ENCODE measurements at places on chromosomes 2 and 18.
A peak's percentile ranks its signal among the peaks of the same experiment; 100 is the strongest.

DNA sequence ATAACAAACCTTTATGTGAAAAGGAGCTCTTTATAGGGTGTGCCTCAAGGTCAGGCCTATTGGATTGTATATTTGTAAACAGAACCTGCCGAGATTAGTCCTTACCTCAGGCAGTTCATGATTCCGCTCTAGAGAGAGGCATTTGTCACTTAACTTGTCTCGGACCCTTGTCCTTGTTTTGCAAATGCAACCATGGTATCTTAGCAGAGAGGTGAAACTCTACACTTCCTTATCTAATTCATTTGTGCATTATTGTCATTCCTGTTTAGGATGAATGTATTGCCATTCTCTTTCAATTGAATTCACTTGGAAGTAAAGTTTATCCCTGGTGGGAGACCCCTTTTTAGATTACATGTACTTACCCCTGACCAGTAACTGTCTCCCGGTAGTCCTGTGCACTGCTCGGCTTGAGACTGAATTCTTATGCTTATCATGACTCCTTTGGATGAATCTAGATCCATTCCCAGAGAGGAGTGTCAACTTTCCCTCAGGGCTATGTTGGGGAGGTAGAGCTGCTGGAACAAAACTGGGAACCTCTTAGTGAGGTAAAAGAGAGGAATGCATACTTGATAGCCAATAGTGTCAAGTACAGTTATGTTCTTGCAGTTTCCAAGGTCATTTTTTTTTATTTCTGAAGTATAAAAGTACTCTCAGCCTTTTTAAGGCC, 46.6 kb downstream of the SGPP2 start:
- DNase-seq, result no peak

GRCh38 chr2:1233281-1233680, 180.0 kb upstream of the TPO start:
- no peak for DNase-seq

DNA sequence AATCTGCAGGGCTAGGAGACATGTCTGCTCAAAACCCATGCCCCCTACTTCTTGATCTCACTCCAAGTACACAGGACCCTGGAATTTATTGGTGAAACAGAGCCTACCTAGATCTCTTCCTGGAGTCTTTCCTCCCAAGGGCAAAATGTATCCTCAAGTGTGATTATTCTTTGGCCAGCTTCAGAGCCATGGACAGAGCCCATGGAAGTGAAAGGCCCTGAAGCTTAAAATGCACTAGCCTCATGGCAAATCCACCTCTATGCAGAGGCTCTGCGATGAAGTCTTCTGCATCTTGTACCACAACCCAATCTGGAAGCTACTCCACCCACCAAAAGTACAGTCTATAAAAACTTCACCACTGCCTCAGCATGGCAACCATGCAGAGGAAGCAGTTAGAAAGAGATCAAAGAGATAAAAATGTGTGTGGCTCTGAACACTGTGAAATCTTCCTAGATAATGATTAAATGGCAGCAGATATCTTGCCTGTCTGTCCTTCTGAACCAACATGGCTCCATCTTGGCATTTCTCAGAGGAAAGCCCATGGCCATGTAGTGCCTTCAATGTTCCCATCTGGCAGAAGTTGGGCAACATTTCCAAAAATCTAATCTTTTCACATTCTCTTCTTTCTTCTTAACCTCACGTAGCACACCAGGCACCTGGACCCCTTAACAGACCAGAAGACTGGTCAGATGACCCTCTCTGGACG, 142.9 kb upstream of the KLF7 start:
- no peak for DNase-seq

GRCh38 chr2:126777620-126777978, 121.1 kb upstream of the TEX51 start:
- no peak for DNase-seq

DNA sequence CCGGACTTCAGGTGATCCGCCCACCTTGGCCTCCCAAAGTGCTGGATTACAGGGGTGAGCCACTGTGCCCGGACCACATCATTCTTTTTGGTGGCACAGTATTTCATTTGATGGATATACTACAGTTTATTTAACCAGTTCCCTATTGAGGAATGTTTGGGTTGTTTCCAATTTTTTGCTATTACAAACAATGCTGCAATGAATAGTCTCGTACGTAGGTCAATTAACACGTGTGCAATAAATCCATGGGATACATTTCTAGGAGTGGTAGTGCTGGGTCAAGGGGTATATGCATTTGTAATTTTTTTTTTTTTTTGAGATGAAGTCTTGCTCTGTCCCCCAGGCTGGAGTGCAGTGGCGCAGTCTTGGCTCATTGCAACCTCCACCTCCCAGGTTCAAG, 28.4 kb upstream of the XPO1 start:
- no peak for DNase-seq

DNA sequence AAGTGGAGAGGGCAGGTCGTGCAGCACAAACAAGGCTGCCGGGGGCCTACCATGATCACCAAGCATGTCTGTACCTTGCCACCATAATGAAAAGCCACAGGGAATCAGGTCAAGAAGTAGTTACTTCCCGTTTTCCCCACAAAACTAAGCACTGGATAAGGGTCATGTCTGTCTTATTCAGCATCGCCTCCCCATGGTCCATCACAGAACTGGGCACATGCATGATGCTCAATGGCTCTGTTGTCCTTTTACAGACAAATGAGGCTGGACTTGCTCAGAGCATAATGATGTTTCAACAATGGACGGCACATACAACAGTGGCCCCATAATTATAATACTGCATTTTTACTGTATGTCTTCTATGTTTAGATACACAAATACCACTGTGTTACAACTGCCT, 27.5 kb downstream of the REEP1 start:
- DNase-seq, result no peak

DNA sequence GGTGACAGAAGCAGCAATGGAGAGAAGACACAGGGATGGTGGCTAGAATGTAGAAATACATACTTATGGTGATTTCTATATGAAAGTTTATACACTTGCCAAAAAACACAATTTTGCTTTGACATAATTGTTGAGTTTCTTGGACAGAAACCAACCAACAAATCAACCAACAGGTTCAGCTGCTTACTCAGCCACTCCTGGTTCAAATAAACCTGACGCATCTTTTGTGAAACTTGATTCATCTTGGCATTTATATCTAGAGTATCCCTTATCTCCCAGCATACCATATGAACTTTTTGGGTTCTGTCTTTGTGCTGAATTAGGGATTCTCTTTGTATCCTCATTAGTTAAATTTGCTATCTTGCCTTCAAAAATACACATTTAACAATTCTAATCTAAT, 54.1 kb upstream of the ERBB4 start:
- DNase-seq, result no peak

DNA sequence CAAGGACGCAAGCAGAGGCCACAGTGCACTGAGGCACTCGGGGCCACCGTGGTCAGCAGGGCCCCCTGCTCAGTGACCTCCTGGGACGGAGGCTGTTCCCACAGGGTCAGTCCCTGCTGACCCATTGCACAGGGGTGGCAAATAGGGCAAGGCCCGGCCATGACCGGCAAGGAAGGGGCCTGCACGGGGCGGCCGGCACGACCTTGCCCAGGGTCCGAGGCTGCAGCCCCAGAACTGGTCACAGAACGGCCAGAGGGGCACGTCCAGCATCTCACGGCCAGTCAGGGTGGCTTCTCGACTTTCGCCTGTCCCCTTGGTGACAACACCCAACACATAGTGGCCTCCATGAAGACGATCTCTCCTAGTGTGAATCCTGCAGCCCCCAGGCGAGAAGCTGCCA, 27.6 kb upstream of the OTOS start:
- DNase-seq, result no peak

- no peak for DNase-seq
Measured at GRCh38 chr2:142944264-142944663, 66.8 kb downstream of the KYNU start.

DNA sequence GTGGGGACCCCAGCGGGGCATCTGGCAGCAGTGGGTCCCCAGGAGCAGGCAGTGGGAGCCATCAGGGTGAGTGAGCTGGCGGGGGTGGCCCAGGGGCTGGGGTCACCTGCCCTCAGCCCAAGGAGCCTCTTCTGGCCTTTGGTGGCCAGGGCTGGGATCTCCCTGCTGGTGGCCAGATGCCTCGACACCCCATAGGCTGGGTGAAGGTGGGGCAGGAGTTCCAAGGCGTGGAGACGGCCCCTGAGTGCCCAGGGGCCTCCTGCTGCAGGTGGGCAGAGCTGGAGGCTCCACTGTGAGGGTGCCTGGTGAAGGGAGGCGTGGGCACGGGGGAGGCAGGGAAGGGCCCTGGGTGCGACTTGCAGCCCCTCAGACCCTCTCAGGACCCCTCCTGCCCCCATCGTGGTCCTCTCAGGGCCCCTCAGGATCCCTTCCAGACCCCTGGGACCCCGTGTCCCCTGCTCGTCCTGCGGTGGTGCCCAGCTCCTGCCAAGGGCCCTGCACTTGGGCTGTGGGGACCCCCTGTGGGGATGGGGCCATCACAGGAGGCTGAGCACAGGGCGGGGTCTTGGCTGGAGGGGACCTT, 5.0 kb upstream of the GPR35 start:
- DNase-seq, result peak; percentile 11

GRCh38 chr18:24014986-24015638, 558 bp downstream of the TTC39C start:
- DNase-seq, result no peak

DNA sequence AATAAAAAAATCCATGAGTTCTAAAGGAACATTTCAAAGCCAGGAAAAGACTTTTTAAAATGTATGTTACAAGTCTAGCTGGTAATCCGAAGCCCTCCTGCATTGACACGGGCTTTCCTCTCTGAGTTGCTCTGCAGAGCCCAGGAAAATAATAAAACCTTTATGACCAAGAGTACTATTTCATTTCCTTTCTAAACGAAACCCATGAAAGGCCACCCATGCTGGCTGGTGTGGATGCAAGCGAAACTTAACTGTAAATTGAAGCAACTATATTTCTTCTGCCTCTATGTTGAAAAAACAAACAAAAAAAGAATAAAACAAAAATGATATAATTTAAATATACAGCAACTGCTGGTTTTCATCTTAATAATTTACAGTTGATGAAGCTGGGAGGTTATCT, 41.3 kb upstream of the ZNF532 start:
- no peak for DNase-seq

GRCh38 chr2:69796174-69796573, 33.3 kb upstream of the GMCL1 start:
- DNase-seq, result no peak

GRCh38 chr2:239746559-239747246, 278.4 kb downstream of the NDUFA10 start:
- no peak for DNase-seq

GRCh38 chr18:21483051-21483450, 117.5 kb downstream of the ESCO1 start:
- DNase-seq, result no peak

GRCh38 chr2:80149991-80150390, 154.6 kb downstream of the LRRTM1 start:
- no peak for DNase-seq

DNA sequence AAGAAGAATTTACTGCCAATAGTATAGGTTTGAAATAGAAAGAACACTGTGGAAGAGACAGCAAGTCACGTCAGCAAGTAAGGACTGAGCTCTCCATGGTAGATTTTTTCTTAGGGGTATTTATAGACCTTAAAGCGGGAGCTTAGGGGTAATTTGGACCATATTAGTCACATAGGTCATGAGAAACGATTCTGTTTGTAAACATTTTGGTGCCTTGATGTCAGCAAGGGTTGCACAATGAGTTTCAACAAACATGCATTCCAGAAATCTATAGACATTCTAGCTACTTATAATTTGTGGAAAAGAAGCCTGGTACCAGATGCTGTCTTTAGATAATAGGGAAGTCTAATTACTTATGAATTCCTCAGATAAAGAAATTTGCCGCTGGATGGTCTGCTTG, 624.7 kb downstream of the TDRD15 start:
- DNase-seq, result no peak

DNA sequence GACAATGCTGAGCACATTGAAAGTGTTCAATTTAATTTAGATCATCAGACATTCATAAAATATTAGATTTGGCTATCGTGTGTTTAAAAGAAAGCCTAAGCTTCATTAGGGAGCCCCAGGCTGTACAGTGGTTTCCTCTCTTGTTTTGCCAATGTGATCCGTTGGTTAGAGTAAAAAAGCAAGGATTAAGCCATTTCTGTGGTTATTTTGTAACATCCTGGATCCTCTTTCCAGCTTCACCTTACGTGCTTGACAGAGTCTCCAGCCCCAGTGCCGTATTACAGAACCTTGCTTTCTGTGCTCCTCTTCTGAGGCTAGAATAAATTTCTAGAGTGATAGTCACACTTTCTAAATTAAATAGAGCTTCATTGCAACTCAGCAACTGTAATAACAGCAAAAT, 289.3 kb upstream of the LINC00305 start:
- DNase-seq, result no peak

GRCh38 chr2:58047961-58048360, 1.4 kb downstream of the VRK2 start:
- no peak for DNase-seq

GRCh38 chr2:145185696-145186095, 665.8 kb upstream of the ZEB2 start:
- no peak for DNase-seq

DNA sequence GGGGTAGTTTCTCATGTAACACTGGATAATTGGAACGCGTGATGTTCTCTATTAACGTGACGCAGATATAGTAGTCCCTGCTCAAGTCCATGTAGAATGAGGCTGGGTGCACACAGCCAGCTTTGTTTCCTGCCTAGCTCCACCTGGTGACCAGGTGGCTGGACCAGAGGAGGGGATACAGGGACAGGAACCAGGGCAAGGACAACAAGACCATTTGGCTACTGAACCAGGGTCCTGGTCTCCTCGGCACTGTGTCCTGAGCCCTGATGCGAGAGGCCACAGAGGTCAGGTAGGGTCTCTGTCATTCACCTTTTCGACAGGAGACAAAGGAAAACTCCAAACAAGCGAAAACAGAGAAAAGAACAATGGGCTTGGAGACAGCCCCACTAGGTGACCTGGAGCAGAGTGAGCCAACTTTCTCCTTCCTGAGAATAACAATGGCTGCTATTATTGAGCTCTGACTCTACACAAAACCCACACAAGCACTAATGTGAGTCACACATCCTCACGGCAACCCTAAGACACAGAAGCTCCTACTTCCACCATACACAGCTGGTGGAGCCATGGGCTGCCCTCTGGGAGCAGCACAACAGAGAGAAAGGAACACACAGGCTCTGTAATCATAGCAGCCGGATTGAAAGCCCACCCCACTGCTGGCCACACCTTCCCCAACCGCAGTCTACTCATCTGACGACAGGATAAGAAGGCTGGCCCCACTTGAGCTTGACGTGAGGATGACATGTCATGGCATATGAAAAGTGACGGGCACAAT, 67.3 kb upstream of the TEX51 start:
- DNase-seq, result no peak

- DNase-seq, result no peak
Measured at GRCh38 chr2:71919708-71920107, 228.0 kb downstream of the CYP26B1 start.

DNA sequence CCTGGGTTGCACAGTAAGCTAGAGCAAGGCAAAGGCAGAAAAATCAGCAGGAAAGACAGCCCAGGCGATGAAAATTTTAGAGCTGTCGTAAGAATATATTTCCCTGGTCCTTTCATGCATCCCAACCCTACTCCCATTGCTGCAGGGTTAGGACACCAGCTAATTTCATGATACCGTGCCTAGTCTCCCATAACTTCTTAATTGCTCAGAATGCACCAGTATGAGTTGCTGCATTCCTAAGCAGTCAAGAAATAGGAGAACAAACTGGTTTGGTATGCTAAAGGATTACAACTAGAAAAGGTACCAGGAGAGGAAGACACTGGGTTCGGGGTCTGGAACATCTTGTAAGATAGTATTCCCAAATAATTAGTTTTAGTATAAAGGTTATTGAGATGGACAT, 269.4 kb upstream of the NRXN1 start:
- no peak for DNase-seq
